ENCODE measurements at places on chromosomes 2 and 18.

DNA sequence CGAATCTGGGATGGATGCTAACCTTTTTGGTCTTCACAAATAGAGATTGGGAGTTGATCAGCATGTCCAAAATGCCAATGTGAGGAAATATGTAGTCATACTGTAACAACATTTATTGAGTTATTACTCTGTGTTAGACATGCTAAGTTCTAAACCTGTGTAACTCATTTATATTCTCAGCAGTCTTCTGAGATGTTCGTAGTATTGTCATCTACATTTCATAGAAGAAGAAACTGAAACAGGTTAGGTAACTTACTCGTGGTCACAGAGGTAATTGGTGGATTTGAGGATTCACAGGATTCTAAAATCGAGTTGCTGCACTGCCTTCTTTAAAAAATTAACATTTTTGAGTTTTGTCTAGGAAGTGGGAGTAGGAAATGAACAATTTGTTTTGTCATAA, 162.1 kb downstream of the UBE2E3 start:
- DNase-seq: no peak

DNA sequence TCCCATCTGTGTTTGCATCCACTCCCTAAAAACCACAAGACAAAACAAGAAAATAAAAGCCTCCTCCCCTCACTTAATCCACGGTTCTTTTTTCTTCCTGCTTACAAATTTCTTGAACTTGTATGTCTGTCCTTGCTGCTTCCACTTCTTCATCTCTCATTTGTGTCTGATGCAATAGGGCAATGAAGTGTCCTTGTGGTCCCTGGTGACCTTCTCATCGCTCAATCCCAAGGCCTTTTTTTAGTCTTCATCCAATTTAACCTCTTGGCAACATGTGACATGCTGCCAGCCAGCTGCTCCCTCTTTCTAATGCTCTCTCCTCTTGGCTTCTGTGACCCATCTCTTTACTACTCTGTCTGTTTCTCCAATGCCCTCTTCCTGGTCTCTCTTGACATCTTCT, 87.6 kb downstream of the SEMA4F start:
- DNase-seq: no peak

DNA sequence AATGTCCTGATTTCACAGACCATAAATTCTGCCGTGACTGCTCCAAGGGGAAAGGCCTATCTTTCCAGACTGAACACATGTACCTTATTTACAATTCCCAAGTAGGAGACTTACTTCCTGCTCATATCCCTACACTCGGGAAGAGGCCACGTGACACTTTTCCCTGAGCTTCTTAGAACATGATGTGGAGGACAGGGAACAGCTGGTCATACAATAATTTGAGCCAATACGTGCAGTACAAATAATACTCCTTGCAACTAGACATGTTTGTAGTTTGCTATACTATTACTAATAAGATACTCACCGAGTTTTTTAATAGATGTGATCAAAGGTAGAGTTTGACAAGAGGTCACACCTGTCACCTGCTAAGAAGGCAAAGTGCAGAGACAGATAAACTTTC, 256.4 kb downstream of the SP3 start:
- DNase-seq: no peak

GRCh38 chr2:172200495-172201085, 97.9 kb upstream of the DLX2 start:
- no peak for DNase-seq

- no peak for DNase-seq
Observed at GRCh38 chr2:197097578-197098366, 171.3 kb upstream of the PGAP1 start.

GRCh38 chr18:44914028-44914427, 233.3 kb downstream of the SETBP1 start:
- DNase-seq: no peak

All from GM19239 (cell line).